ENCODE measurements at places on chromosomes 4 and X.

- H3K4me3 ChIP-seq, result no peak overlapping the region
- H3K27ac ChIP-seq, result no peak overlapping the region
- no peaks in the 10 kb centered on the region for H3K4me1 ChIP-seq
- H3K36me3 ChIP-seq, result no peaks in the 10 kb centered on the region
- no peak for DNase-seq
Observed at GRCh38 chr4:147050356-147050765, 104.7 kb upstream of the TTC29 start.

DNA sequence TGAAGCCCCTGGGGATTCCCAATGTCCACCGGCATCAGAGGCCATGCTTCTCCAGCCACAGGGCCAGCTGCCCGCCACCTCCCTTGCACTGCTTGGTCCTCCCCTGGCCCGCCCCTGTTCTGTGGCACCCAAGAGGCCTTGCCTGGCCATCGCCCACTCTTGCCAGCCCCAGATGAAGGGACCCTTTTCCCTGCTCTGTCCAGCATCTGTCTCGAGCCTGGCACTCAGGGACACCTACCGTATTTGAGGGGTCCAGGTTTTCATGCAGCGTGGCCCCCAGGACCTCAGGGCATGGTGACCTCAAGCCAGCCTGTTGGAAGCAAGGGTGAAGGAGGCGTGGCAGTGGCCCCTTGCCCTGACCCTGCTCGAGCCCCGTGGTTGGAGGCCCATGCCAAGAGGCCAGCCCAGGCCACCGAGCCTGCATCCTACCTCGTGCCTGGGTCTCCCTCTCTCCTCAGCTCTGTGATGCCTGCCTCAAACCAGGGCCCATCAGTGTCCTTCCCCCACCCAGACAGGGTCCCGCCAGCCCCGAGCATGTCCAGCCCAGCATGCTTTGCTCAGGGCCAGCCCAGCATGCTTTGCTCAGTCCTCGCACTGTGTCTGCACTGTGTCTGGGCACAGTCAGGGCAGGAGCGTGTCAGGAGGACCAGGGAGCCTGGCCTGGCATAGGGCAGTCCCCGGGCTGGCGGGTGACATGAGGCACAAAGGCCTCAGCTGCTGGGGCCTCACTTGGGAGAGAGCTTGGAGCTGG lies 14.3 kb upstream of the FGFR3 start:
- DNase-seq, result no peak
- no peak overlapping the region for H3K4me3 ChIP-seq
- peaks cover 3% of the 10 kb centered on the region for H3K27me3 ChIP-seq
- H3K27ac ChIP-seq, result no peak overlapping the region
- no peaks in the 10 kb centered on the region for H3K36me3 ChIP-seq

- no peak for DNase-seq
- H3K4me3 ChIP-seq, result no peak overlapping the region
- H3K27ac ChIP-seq, result no peak overlapping the region
- no peaks in the 10 kb centered on the region for H3K27me3 ChIP-seq
Observed at GRCh38 chrX:41708486-41708885, 15.5 kb upstream of the GPR82 start.

GRCh38 chrX:100931218-100931924 lies 2.7 kb upstream of the XKRX start:
- peaks cover 5% of the 10 kb centered on the region for H3K4me1 ChIP-seq
- no peaks in the 10 kb centered on the region for H3K36me3 ChIP-seq
- no peak overlapping the region for H3K4me3 ChIP-seq

GRCh38 chr4:17510582-17510981 lies 1.3 kb downstream of the QDPR start:
- no peaks in the 10 kb centered on the region for H3K27me3 ChIP-seq
- no peak overlapping the region for H3K27ac ChIP-seq
- DNase-seq, result no peak
- H3K4me3 ChIP-seq, result peak overlapping the region; percentile 61
- peaks cover 8% of the 10 kb centered on the region for H3K36me3 ChIP-seq

DNA sequence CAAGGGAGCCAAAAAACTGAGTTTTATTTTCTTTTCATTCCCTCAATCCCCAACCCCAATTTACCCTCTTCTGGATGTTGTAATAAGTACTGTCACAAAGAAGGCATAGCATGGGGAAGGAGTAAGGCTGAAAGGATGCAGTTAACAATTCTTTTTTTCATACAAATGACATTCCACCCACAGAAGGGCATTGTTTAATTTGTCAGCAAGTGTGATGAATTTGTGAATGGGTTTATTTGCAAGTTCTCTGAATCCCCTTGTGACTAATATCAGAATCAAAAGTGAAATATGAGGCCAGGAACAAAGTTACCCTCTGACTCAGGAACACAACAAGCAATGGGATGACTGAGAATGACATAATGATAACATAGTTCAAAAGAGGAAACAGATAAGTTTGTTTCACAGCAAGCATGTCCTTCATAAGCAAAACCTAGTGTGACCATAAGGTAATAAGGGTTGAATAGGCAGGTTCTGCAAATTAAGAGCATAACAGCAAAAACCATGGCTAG lies 2.1 kb downstream of the GEMIN8 start:
- H3K27me3 ChIP-seq, result no peaks in the 10 kb centered on the region
- no peaks in the 10 kb centered on the region for H3K36me3 ChIP-seq
- H3K27ac ChIP-seq, result no peak overlapping the region
- no peak overlapping the region for H3K4me3 ChIP-seq
- DNase-seq, result no peak

DNA sequence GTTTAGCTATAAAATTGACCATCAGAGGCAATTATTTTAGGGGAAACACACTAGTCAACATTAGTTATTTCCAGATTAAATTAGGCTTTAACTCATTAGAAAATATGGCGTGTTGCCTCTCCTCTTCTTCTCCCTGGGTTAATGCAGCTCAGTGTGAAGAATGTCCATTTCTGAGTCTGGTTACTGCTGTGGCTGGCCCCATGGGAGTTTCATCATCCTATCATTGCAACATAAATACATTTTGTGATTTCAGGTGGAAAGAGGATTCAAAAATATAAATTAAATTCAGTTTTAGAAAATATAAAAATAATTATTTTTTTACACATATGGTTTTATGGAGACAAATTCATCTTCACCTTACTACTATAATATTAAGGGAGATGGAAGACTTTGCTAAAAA lies 288.5 kb upstream of the ARSJ start:
- no peak overlapping the region for H3K4me3 ChIP-seq
- H3K4me1 ChIP-seq, result no peaks in the 10 kb centered on the region
- no peaks in the 10 kb centered on the region for H3K27me3 ChIP-seq
- H3K27ac ChIP-seq, result no peak overlapping the region

DNA sequence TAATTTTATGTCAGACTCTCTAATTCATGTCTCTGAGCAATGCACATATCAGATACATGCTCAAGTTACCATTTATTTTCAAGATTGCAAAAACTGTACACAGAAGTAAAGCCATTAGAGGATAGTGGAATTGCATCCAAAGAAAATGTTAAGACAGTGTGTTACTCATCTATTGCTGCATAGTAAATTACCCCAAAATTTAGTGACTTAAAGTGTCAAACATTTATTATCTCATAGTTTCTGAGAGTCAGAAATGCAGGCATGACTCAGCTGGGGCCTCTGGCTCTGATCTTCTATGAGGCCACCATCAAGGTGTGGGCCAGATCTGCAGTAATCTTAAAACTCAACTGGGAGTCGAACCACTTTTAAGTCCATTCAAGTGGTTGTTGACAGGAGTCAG lies 275.2 kb downstream of the QDPR start:
- no peaks in the 10 kb centered on the region for H3K27me3 ChIP-seq
- H3K36me3 ChIP-seq, result no peaks in the 10 kb centered on the region
- no peak for DNase-seq
- no peak overlapping the region for H3K27ac ChIP-seq

DNA sequence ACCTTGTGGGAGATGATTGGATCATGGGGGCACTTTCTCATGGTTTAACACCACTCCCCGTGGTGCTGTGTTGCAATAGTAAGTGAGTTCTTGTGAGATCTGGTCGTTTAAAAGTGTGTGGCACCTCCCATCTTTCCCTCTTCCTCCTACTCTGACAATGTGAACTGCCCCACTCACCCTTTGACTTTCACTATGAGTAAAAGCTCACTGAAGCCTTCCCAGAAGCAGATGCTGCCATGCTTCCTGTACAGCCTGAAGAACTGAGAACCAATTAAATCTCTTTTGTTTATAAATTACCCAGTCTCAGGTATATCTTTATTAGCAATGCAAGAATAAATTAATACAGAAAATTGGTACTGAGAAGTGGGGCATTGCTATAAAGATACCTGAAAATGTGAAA lies 509.6 kb upstream of the CT83 start:
- H3K27ac ChIP-seq, result no peak overlapping the region
- no peak for DNase-seq
- H3K4me3 ChIP-seq, result no peak overlapping the region
- no peaks in the 10 kb centered on the region for H3K36me3 ChIP-seq

GRCh38 chr4:149885896-149886295 lies 70.3 kb upstream of the IQCM start:
- DNase-seq, result no peak
- H3K27me3 ChIP-seq, result no peaks in the 10 kb centered on the region
- H3K27ac ChIP-seq, result no peak overlapping the region
- no peaks in the 10 kb centered on the region for H3K36me3 ChIP-seq

DNA sequence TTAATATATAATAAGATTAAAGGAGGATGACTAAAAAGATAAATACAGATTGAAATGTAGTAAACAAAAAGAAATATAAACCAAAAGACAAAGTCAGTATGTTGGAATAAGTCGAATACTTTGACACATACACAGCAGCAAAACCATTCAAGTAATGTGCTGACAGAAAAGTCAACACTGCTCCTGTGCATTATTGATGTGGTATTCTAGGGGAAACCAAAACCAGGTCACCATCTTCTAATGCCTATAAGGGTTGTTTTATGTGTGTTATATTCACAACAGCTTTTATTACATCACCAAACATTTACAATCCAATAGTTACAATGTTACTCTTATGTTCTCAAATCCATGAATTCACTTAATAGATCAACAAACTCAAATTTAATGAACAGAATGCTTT lies 111.8 kb upstream of the DKK2 start:
- no peak overlapping the region for H3K4me3 ChIP-seq
- DNase-seq, result no peak
- H3K4me1 ChIP-seq, result no peaks in the 10 kb centered on the region
- H3K27ac ChIP-seq, result no peak overlapping the region
- H3K27me3 ChIP-seq, result no peaks in the 10 kb centered on the region

DNA sequence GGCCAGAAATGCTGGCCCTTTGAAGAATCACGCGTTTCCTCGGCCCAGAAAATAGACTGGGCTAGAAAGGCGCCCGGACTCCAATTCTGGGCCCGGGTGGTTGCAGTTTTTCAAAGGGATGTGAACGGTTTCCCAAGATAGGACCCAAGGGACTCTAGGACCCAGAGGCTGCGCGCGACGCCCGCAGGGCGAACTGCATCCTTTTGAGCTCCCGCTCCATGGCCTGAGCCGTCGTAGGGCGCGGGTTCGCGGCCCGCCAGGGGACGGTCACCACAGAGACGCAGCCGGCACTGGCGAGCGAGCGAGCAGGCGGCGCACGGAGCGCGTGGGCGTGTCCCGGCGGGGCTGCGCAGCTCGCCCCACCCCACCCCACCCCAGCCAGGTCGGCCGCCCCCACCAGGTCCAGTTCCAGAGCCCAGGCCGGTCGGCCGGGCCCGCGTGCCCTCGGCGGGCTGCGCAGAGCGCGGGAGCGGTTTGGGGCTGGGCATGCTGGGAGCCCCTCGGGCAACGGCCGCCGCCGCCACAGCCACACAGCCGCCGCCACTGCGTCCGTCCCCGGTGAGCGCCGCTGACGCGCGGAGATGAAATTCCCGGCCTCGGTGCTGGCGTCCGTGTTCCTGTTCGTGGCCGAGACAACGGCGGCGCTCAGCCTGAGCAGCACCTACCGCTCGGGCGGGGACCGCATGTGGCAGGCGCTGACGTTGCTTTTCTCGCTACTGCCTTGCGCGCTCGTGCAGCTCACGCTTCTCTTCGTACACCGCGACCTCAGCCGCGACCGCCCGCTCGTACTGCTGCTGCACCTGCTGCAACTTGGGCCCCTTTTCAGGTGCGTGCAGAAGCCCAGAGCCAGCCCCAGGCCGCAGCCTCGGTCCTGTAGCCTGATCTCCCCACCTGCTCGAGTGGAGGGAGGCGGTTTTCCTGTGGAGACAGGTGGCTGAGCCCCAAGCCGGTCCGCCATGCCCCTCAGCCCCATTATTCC lies at the start of gene XK:
Gene XK (plus strand): TSS at position 411 of the 979 bp plus-strand sequence. CDS start 171 bp downstream, at position 582.
- peak within 1 kb of the TSS; percentile 56 for H3K4me3 ChIP-seq
- H3K27me3 ChIP-seq, result no peaks in the 10 kb centered on the region
- H3K36me3 ChIP-seq, result no peaks in the 10 kb centered on the region
- H3K27ac ChIP-seq, result no peak within 1 kb of the TSS
- peaks cover 6% of the 10 kb centered on the region for H3K4me1 ChIP-seq

- H3K4me3 ChIP-seq, result no peak overlapping the region
- no peak for DNase-seq
- H3K27me3 ChIP-seq, result no peaks in the 10 kb centered on the region
- H3K27ac ChIP-seq, result no peak overlapping the region
- H3K36me3 ChIP-seq, result no peaks in the 10 kb centered on the region
- H3K4me1 ChIP-seq, result no peaks in the 10 kb centered on the region
Observed at GRCh38 chr4:25532591-25532990, 123.1 kb upstream of the SLC34A2 start.

- no peak for DNase-seq
- no peak overlapping the region for H3K4me3 ChIP-seq
- H3K27ac ChIP-seq, result no peak overlapping the region
- H3K27me3 ChIP-seq, result no peaks in the 10 kb centered on the region
Observed at GRCh38 chrX:53317365-53318069, 36.1 kb upstream of the IQSEC2 start.

GRCh38 chrX:16319929-16320328 lies 152.6 kb downstream of the MAGEB17 start:
- no peaks in the 10 kb centered on the region for H3K4me1 ChIP-seq
- H3K27ac ChIP-seq, result no peak overlapping the region
- no peak for DNase-seq
- no peaks in the 10 kb centered on the region for H3K36me3 ChIP-seq
- no peaks in the 10 kb centered on the region for H3K27me3 ChIP-seq

- H3K36me3 ChIP-seq, result no peaks in the 10 kb centered on the region
- H3K27me3 ChIP-seq, result no peaks in the 10 kb centered on the region
- no peaks in the 10 kb centered on the region for H3K4me1 ChIP-seq
- no peak overlapping the region for H3K4me3 ChIP-seq
Observed at GRCh38 chr4:176432811-176433540, 113.2 kb downstream of the SPCS3 start.

- H3K27me3 ChIP-seq, result no peaks in the 10 kb centered on the region
- no peak overlapping the region for H3K4me3 ChIP-seq
- DNase-seq, result no peak
Observed at GRCh38 chr4:159495515-159496236, 392.8 kb downstream of the RAPGEF2 start.
